ENCODE measurements at places on chromosomes 12 and 14. TPM values are rescaled to one million over a fixed set of nuclear protein-coding genes. Genes with fewer than 3 reads are reported as not detected.

The SMIM41 gene
- not detected for total RNA-seq

DNA sequence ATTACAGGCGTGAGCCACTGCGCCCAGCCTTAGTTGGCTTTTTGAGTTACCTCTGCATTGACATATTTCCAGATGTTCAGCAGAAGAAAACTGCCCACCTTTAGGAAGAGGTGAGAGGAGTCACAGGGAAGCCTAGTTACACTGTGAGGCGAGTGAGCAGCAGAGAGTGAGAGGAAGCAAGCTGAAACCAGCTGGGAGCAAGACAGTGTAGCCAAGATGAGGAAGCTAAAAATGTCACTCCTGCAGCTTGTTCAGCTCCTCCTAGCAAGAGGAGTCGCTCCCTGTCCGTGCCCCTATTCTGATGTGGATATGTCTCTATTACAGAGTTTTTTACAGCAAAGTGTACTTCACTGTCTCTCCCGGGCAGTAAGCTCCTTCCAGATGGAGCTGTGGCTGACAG is 127.6 kb downstream of the GXYLT1 start:
- DNase-seq = no peak

- no peak for DNase-seq
Observed at GRCh38 chr14:104395276-104395675, 184.3 kb upstream of the C14orf180 start.

DNA sequence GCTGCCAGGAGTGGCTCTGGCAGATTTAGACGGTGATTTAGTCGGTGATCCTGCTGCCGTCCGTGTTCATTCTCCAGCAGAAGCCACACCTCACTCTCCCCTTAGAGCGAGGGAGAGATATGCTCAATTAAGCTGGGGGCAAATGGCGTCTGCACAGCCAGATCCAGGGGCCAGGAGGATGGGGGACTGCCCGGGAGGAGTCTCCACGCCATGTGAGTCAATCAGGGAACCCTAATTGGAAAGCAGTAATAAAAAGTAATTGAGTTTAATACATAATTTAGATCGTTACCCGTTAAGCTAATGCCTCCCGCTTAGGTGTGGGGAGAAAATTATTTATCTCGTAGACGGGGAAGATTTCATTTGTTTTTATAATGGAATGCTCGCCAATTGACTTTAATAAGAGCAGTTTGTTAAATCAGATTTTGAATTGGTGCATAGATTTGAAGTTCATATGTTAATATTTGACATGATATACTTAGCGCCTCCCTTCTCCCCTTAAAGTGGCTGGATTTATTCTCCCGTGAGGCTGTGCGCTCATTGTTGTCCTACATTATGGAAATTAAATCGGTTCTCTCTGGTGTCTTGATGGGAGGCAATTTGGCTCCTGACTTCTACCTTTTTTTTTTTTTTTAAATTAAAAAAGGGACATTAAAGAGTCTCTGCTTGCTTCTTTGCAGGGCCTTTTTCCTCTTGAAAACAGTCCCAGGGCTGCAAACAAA is 104.9 kb upstream of the C14orf180 start:
- DNase-seq = no peak
